NCI-H1105 treated with DMSO at 0.1 percent for 48 hours (cell line): ENCODE measurements at places on chromosomes 13 and 19.

- no peak for DNase-seq
These were observed 31.6 kb downstream of the CCNE1 start for GRCh38 chr19:29843180-29844051.

DNA sequence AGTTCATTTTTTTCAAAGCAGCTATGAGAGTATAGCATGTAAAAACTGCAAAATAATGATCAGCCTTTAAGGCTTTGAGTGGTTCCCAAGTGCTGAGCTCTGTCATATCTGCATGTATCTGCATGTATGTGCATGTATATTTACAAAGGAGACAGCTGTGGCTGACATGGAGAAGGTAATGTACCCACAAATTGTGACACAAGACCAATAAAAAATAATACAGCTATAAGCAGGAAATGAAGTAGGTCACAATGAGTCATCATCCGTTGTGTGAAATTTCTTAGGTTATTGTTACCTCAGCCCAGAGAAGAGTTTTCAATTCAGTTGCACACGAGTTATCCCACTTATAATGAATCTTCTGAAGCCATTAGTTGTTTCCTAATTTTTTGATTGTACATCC is 60.9 kb upstream of the MED4 start:
- no peak for DNase-seq

DNA sequence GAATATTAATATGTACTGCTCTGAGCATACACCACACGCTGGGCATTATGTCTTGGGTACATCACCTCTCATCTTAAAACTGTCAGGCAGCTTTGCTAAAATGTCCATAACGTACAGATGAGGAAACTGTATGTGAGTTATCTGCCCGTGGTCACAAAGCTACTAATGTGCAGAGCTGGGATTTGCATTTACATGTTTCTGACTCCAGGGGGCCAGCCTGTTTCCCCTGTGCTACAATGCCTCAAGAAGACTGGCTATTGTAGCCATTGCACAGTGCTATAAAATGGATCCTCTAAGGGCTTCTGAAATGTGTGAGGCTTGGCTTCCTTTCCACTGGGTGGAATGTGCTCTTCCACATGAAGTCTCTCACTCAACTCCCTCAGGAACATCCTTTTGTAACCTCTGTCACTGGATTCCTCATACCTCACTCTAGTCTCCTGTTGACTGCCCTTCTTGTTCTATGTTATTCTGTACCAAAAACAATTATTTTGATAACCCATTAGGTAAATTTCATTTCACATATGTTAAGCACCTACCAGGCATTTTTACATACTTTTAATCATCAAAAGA is 95.6 kb upstream of the HTR2A start:
- no peak for DNase-seq

DNA sequence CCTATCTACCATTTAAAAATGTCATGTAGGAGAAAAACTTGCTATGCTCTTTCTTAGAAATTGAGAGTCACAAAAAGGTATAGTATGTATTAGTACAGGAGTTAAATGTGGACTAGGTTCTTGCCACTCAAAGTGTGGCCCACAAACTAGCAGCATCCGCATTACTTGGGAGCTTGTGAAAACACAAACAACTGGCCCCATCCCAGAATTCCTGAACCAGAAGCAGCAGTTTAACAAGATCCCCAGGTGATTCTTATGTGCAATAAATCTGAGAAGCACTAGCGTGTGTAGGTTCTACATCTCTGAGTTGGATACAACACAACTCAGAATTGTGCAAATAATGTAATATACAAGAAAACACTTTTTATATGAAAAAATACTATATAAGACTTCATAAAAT is 325.9 kb downstream of the DCT start:
- no peak for DNase-seq

DNA sequence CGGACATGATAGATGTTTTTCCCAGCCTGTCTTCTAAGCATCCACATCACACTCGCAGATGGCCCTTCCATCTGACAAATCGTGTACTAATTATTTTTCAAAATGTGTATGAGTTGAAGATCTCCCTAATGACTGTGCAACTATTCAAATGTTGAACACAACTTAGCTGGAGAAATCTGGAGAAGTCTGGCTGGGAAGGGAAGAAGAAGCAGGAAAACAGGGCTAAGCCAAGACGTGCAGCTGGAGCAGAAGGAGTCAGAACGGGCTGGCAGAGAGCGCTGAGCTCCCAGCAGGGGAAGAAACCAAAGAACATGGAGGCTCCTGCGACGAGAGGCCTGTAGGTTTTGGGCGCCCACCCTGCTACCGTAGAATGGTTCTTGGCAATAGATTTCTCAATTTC is 13.2 kb upstream of the LATS2 start:
- no peak for DNase-seq
